ENCODE measurements at places on chromosomes 7 and 10. TPM values are rescaled to one million over a fixed set of nuclear protein-coding genes. Genes with fewer than 3 reads are reported as not detected.

The C10orf53 gene
- total RNA-seq, result not detected

The ELFN1 gene
- 0.09 TPM for total RNA-seq

The SLC35G1 gene
- total RNA-seq, result 4.1 TPM

The HABP2 gene
- not detected for total RNA-seq

The PRKCQ gene
- 5.3 TPM for total RNA-seq

The ANKRD61 gene
- not detected for total RNA-seq

The TAX1BP1 gene
- 174 TPM for total RNA-seq

The LIPF gene
- not detected for total RNA-seq

DNA sequence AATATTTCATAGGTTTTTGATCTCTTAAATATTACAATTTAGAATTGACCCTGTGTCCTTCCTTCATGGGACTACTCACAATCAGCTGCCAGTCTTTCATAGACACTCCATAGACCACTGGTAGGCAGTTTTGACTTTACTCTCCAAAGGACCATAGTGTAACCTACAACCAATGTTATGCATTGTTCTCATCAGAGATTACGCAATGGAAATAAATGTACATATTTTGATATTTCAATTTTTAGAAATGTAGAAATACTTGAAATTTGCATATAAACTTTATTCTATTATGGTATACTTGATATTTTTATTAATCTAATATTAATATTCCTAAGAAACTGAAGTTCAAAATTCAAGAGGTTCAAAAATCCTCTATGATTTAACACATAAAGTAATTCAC is 446.4 kb upstream of the KCND2 start:
- DNase-seq, result no peak

- peak; percentile 84 for DNase-seq
Observed at GRCh38 chr10:14560274-14560673, 214.4 kb downstream of the FAM107B start.

DNA sequence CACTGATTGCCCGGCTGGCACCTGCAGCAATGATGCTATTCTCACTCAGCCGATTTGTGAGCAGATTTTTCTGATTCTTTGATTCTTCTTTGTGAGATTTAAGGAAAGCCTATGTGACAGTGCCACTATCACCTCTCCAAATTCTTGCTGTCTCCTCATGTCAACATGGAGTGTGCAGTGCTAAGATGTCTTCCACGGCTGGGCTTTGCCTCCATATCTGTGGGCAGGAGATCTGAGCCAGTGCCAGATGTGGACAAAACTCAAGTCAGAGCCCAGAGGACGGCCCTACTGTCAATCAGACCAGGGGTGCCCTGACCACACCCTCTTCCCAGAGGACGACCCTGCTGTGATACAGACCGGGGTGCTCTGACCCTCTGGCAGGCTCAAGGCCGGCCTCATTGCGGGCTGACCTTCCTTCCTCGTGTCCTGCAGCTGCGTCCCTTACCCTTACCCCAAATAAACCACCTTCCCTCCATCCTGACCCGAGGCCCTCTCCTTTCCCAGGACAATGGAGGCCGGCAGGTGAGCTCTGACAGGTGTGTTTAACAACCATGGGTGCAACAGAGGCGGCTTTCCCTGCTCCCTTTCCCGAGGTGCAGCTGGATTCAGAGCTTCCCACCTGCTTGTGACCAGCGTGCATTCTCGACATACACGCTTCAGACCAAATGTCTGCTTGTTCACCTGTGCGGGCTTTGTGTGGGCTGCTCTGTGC is 221.4 kb downstream of the ADARB2 start:
- no peak for DNase-seq

GRCh38 chr10:85900487-85900886 is 466.1 kb downstream of the GRID1 start:
- DNase-seq, result no peak

- DNase-seq, result no peak
Observed at GRCh38 chr10:10726101-10726500, 291.6 kb upstream of the CELF2 start.

DNA sequence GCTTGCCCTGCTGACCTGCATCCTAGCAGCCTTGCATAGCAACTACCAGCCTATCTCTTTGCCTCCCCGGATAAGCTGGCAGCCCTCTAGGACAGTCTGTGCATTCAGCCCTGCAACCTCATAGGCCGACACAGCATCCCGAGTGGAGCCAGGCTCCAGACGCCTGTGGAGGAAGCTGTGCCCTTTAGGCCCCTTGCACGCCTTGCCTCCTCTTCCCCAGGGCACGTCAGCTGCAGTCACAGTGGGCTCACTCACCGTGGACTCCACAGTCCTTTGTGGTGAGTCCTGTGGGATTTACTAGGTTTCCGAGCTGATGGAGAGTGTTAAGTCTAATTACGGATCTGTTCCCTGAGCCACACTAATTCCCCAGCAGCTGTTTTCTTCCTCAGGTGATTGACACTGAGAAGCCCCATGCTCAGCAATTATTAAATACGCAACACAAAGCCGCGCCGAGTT is 540.0 kb downstream of the TCERG1L start:
- DNase-seq, result no peak

DNA sequence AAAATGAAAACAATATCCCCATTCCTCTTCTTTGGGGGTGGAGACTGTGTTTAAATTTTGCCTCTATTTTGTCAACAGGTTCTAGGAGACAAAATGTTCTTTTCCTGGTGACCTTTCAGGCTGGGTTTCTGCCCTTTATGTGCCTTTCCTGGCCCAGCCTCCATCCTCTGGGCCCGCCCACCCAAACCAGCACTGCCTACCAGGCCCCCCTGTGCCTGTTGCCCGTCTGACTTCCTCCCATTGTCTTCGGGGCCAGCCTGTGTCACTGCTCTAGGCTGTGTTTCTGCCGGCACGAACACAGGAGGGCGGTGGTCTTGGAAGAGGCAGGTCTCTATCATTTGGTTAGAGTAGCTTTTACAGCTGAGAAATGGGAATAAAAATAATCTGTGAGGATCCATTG is 13.9 kb downstream of the TSPAN14 start:
- DNase-seq, result no peak

- DNase-seq, result no peak
Observed at GRCh38 chr10:3681642-3682554, 103.1 kb downstream of the KLF6 start.

DNA sequence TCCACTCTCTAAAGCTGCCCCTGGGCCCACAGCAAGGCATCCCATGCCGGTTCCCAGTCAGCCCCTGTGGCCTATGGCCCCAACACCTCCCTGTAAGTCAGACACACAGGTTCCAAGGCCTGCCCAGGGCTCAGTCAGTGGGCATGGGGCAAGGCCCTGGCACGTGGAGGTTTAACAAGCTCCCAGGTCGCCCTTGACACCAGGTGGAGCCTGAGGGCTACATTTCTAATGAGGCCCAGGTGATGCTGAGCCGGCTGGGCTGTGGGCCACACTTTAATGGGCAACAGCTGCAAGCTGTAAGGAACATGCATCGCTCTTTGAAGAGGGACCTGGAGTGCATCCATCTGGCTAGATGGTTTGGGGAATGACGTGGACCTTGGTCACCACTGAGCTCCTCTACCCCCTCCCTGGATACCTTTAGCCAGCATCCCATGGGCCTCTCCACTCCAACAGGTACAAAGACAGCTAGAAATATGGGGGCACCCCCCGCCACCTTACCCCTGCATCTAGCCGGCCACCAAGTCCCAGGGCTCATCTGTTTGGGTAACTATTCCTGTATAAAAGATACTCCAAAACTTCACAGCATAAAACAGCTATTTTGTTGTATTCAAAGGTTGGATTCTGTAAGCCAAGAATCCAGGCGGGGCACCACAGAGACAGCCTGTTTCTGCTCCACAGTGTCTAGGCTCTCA is 122.5 kb downstream of the OAT start:
- no peak for DNase-seq

- no peak for DNase-seq
Observed at GRCh38 chr10:87547734-87548311, 43.1 kb downstream of the MINPP1 start.

DNA sequence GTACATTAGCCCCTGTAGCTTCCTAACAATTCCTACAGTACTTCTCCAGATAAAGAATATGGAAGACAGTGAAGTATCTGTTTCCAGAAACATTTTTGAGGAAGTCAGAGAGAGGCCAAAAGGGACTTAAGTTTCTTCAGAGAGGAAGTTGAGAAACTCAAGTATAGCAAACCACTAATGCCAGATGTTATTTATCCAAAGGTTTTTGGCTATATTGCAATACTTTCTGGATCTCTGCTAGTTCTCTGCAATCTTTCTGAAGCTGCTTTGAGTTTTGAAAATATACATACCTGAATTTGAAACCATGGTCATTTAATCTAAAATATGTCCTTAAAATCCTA is 64.7 kb downstream of the BICC1 start:
- no peak for DNase-seq

DNA sequence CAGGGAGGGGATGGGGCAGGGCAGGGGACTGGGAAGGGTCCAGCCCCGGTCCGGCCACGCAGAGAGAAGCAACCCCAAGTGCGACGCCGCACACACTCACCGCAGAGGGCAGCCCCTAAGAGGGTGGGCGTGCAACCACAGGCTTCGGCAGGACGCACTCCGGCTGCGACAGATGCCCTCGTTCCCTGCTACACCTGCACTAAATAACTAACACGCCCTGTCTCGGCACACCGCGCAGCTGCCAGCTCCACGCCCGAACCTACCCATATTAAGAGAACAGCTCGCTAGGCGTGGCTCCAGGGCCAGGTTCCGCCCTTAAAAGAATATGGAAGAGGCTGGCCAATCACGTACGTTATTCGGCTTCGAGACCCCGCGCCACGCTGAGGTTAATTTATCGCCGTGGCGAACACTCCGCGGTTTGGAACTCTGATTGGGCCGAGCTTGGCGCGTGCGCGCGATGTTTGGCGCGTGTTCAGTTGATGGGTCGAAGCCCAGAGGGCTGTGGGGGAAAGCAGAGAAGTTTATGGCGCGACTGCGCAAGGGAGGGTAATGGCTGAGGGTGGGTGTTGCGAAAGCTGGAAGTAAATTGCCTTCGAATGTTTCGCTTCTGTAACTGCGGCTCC is 91.1 kb downstream of the OR13A1 start:
- DNase-seq, result no peak

- DNase-seq, result peak; percentile 63
Observed at GRCh38 chr7:20351901-20352300, 21.2 kb downstream of the ITGB8 start.

GRCh38 chr7:80611779-80612178 is 26.7 kb upstream of the CD36 start:
- peak; percentile 61 for DNase-seq

GRCh38 chr7:127882313-127882920 is 148.8 kb downstream of the LRRC4 start:
- no peak for DNase-seq

GRCh38 chr10:28082316-28082715 is 83.4 kb upstream of the ODAD2 start:
- DNase-seq, result no peak

GRCh38 chr10:128861018-128861901 is 605.8 kb upstream of the MGMT start:
- DNase-seq, result no peak

DNA sequence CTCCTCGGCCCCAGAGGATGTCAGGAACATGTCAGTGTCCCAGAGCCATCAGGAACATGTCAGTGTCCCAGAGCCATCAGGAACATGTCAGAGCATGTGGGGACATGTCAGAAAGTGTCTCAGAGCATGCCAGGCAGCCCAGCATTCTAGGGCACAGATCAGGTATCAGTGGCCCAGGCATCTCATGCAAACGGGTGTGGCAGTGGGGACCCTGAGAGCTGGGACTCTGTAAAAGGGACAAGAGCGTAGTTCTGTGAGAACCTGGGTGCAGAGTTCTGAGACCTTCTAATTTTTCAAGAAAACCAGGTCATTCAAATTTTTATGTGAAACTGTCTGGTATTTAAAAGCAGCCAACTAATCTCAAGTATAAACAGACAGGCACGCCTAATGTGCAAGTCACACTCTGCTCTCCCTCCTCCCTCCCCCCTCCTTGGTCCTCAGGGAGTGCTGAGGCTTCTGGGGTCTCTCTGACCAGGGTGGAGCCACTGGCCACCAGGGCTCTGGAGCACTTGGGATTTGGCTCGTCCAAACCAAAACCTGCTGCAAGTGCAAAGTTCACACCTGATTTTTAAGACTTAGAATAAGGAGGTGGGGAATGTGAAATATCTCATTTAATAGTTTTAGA is 64.6 kb downstream of the ALOX5 start:
- no peak for DNase-seq

- DNase-seq, result no peak
Observed at GRCh38 chr7:96484091-96484490, 162.2 kb upstream of the SLC25A13 start.

GRCh38 chr7:139011373-139011772 is 24.5 kb downstream of the ZC3HAV1L start:
- no peak for DNase-seq

- DNase-seq, result no peak
Observed at GRCh38 chr10:133473270-133473669, 19.5 kb downstream of the SCART1 start.

DNA sequence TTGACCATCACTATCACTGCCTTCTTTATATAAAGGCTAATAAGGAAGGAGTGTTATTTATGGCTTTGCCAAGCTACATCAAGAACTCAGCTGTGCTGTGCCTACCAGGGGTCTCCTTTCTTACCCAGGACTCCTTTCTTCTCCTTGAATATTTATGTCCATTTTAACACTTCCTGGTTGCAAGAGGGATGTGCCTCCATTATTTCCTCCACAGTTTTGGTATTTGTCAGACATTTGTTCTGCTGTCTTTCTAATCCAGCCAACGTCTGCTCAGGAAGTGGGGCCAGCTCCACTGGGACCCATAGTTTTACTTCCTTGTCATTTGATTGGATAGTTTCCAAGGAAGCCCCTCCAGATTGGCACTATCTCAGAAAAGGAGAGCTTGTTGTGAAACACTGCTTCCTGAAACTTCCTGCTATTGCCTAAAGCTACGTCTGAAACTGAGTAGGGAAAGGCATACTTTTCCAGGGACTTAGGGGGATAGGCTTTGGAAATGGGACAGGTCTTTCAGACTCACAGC is 6.6 kb upstream of the STRIP2 start:
- DNase-seq, result no peak

GRCh38 chr7:39811161-39811614 is 138.9 kb upstream of the CDK13 start:
- peak; percentile 34 for DNase-seq

- no peak for DNase-seq
Observed at GRCh38 chr7:138122162-138122561, 45.9 kb downstream of the AKR1D1 start.

DNA sequence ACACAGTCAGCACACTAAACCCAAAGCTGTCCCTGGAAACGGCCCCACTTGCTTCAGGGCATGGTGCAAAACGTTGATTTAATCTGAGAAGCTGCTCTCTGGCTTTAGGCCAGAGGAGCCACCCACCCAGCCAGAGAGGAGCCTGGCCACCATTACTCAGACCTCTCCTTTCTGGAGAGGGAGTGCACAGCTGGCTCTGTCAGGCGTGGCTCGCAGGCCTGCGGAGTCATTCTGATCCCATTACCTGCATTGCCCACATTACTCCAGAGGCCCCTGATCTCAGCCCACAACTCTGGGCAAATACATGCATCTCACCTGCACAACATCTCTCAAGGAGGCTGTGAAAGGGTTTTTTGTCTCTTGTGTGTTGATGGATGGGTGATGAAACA is 370.0 kb upstream of the IGFBP3 start:
- peak; percentile 83 for DNase-seq
